Activated CD8-positive, alpha-beta memory T cell treated with anti-CD3 and anti-CD28 coated beads, Interleukin-2, amount 10 ng/mL, durations not matched to agents 7 days and 5 days (primary cell): ENCODE measurements at places on chromosomes 2 and 18. TPM values are rescaled to one million over a fixed set of nuclear protein-coding genes. Genes with fewer than 3 reads are reported as not detected.

UGT1A8 gene
- total RNA-seq = not detected

PDE11A gene
- not detected for total RNA-seq

ALPG gene
- not detected for total RNA-seq

SLC16A14 gene
- 0.47 TPM for total RNA-seq

IMP4 gene
- total RNA-seq = 115 TPM

IL1R2 gene
- 0.88 TPM for total RNA-seq

RBBP8 gene
- 74.2 TPM for total RNA-seq

FBXO41 gene
- total RNA-seq = 28.2 TPM

DTNA gene
- not detected for total RNA-seq

GPAT2 gene
- total RNA-seq = 26.7 TPM

HAAO gene
- not detected for total RNA-seq

ERMN gene
- 3.7 TPM for total RNA-seq

PROKR1 gene
- total RNA-seq = not detected

LHCGR gene
- total RNA-seq = not detected

PLCD4 gene
- total RNA-seq = 0.30 TPM

TTC31 gene
- 39.4 TPM for total RNA-seq

KIF1A gene
- 4.6 TPM for total RNA-seq

POMC gene
- total RNA-seq = 4.3 TPM

GALNT3 gene
- 11.3 TPM for total RNA-seq

TSPYL6 gene
- not detected for total RNA-seq

SIX3 gene
- total RNA-seq = 0.21 TPM

G6PC2 gene
- not detected for total RNA-seq

TCF23 gene
- total RNA-seq = not detected

ROCK2 gene
- 22.3 TPM for total RNA-seq

CMPK2 gene
- total RNA-seq = 164 TPM

ERBB4 gene
- not detected for total RNA-seq

ASB18 gene
- not detected for total RNA-seq

TBR1 gene
- not detected for total RNA-seq

NEU4 gene
- total RNA-seq = not detected

XIRP2 gene
- not detected for total RNA-seq
